ENCODE measurements at places on chromosomes 11 and 22.

DNA sequence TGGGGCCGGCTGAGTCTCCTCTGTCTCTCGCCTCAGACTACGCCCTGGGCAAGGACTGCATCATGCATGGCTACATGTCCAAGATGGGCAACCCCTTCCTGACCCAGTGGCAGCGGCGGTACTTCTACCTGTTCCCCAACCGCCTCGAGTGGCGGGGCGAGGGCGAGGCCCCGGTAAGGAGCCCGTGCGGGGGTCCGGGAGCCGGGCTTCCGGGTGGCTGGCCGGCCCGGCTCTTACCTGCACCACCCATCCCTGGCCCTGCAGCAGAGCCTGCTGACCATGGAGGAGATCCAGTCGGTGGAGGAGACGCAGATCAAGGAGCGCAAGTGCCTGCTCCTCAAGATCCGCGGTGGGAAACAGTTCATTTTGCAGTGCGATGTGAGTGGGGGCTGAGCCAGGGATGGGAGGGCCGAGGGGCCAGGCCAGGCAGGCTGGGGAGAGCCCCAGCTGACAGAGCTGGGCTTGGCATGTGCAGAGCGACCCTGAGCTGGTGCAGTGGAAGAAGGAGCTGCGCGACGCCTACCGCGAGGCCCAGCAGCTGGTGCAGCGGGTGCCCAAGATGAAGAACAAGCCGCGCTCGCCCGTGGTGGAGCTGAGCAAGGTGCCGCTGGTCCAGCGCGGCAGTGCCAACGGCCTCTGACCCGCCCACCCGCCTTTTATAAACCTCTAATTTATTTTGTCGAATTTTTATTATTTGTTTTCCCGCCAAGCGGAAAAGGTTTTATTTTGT, 4.1 kb upstream of the ANKRD13D start:
- DNase-seq, result no peak

- DNase-seq, result no peak
Measured at GRCh38 chr11:10310301-10310841, 5.5 kb downstream of the ADM start.

- no peak for DNase-seq
Measured at GRCh38 chr11:94758666-94759065, 9.5 kb upstream of the AMOTL1 start.

GRCh38 chr22:37588546-37589215, 8.8 kb upstream of the LGALS2 start:
- no peak for DNase-seq

DNA sequence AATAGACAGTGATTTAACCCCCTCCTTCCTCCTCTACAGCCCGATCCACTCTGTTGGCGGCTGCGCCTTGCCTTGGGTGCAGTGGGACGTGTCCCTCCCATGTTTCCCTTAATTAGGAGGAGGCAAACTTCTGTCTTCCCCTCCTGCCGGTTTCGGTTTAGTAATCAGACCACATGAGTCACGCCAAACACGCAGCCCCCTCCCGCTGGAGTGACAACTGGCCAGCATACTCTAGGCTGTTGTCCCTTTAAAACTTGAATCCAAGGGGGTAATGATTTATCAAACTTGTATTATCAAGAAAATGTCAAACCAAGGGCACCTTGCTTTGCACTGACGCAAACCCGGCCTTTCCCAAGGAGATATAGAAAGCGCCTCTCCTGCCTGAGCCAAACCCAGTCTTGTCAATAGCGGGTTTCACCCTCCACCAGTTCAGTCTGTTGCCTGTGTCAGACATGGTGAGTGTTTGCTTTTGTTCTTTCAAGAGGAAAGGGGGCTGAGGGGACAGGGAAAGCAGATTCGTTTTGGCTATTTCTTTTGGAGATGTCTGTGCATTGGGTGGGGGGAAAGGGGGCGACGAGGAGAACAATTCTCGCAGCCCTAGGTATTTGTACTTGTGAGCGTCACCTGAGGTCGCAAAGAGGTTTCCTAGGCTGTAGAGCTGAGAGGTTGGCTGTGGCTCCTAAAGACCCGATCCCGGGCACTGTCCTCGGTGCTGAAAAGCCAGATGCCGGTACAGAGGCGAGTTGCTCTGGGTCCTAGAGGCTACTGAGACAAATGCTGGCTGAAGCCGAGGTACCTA, at the start of gene SLC6A5:
Gene SLC6A5 (plus strand): TSS at position 388 of the 799 bp plus-strand sequence. CDS start 65 bp downstream, at position 453.
- no peak for DNase-seq

GRCh38 chr11:40178470-40178869, 1281.0 kb downstream of the LRRC4C start:
- DNase-seq, result no peak

DNA sequence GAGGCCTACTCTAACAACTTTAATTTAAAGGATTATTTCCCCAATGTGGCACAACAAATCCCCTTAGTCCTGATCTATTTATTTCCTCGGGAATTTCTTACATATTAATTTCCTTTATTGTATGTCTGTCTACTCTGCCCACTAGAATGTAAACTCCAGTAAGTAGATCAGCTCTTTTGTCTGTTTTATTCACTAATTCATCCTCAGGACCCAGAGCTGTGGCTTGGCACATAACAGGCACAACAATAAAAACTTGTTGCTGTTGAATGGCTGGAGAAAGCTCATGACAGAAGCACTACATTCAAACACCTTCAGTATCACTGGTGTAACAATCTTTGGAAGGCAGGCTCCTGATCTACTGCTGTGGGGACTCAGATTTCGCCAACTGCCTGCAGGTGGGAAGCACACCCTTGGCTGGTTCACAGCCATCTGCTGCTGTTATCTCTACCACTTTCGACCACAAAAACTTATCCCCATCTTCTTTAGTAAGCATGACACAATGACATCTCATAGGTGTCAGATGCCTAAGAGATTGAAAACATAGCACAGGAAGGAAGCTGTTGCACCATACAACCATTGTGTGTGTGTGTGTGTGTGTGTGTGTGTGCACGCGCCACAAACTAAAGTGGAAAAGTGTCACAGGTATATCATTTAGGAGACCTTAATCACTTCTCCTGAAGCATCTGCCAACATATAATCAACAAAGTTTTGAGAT, 11.9 kb downstream of the HIRA start:
- no peak for DNase-seq

- no peak for DNase-seq
Measured at GRCh38 chr22:40855071-40855978, 1.1 kb downstream of the ST13 start.

DNA sequence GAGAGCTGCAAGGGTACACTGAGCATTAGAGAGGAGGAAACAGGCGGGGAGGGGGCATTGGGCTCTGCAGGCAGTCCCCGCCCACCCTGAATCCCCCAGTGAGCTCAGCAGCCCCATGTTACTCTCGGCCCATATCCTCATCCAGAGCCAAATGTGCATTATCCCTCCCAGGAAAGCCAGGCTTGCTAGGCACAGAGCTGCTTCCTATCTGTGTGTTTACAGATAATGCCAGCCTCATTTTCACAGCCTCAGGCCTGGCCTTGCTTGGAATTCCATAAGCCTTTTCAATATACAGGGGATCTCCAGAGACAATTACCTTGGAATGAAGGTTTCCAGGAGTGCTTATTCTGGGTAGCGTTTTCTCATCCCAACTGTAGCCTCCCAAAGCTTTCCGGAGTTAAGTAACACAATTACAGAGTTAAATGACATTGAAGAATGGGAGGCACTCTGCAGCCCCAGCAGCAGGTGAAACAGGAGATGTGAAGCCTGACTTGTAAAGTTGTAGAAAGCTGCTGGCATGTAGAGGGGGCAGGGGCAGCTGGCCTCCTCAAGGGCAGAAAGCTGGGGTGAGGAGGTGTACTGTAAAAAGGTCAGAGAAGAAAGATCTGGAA, 91.5 kb upstream of the TBCEL start:
- no peak for DNase-seq

DNA sequence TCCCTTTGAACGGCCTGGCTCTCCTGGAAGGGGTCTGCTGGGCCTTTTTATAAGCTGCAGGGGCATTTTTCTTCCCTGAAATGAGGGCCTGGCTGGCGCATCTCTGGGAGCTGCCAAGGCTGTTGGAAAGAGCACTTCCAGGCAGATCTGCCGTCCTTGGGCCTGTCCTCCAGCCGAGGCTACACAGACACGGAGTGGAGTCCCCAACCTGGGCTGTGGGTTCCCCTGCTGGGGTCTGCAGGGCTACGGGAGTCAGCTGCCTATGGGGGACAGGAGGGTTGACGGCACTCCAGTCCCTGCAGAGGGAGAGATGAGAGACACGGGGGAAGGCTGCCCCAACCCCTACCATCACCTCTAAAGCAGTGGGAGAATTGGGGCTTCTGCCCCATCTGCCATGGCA, 606.6 kb downstream of the TBC1D22A start:
- no peak for DNase-seq

DNA sequence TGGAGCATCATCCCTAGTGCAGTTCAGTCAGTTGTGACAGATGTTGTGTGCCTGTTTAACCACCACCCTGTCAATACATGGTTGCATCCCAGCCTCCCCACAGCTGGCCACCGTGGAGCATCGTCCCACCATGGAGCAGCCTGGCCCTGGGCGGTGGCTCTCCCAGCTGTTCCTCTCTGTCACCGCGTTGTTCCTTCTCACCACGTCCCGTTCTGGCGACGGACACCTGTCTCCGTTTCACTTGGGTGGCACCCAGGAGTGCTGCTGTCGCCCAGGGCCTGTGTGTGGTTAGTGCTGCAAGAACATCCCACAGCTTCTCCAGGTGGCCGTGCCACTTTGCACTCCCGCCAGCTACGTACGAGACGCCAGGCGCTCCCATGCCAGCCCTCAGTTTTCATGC, 26.5 kb downstream of the MUC6 start:
- DNase-seq, result no peak

- DNase-seq, result no peak
Measured at GRCh38 chr11:109018639-109019038, 353.8 kb downstream of the DDX10 start.

DNA sequence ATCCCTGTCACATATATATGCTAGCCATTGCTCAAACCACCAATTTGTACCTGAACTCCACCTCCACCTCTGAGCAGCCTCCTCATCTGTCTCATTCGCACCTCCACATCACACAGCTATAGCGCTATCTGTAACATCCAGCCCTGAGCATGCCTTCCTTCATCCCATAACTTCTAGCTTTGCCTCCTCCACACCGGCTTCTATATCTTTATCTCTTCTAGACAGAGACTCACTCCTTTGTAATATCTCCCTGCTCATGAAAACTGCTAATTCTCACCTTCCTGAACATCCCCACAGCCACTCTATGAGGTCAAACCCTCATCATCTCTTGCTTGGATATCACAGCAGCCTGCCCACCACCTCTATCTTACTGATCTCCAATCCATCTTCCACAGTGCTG, 5.9 kb downstream of the SIAE start:
- no peak for DNase-seq

DNA sequence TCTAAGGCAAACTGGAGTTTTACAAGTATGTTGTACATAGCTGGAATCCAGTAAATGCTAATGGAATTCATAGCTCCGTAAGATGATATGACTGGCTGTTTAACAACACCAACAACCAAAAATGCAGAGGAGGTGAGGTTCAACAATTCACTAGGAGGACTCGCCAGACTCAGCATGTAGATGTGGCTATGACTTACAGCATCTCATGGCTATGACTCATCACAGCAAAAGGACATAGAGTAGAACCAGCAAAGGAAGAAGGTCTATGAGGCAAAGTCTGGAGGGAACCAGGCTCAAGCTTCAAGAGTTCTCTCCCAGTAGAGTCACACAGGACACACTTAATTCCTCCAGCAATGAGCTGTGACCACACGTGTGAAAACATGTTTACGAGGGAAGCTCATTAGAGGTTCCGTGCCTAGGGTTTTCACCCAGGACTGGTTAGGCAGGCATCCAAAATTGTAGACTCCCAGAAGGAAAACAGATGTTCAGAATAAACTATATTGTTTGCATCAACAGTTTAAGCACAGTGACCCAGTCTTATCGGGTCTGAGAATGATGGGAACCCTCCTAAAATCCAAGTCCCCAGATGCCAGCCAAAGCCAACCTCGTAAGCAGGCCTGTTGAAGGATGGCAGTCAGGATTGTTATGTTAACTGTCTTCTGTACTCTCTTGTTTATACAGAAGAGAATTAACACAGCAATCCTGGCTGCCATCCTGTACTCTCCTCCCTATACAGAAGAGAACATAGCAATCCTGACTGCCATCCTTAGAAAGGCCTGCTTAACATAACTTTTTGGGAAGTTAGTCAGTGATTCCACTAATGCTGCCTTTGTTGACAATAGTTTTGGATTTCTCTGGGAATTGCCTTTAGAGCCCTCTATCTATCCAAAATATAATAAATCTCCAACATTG, 116.6 kb downstream of the LARGE1 start:
- no peak for DNase-seq

GRCh38 chr11:107494055-107494454, 36.4 kb upstream of the CWF19L2 start:
- DNase-seq, result no peak

DNA sequence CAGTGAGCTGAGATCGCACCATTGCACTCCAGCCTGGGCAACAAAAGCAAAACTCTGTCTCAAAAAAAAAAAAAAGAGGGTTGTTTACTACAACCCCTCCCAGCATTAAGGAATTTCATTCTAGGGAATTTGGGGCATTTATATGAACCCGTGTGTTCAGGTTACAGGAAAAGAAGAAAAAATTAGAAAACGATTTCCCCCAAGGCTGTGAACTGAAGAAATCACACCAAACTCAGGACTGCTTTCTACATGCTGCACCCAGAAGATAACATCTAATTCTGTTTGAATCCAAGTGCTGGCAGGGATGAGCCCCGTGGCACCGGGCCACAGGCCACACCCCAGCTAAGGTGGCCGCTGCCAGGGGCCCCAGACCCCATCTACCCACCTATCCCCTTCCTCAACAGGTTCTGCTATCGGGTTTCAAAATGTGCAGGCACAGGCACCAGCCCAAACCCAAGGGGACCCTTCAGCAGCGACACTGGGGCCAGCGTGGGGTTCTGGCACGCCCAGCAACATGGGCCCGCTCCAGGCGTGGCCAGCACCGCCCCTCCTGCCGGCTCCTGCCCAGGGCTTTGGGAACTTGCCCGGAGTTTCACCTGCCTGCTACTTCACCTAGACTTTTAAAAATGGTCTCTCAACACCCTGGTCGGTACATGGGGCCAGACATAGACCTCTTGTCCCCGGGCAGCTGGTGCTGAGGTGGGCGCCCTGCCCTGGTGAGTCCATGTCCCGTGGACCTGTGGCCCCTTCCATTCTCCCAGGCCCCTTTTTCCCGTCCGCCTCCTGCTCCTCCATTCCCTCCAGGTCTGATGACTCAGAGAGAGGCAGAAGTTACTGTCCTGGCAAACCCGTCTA, 11.8 kb downstream of the CELSR1 start:
- no peak for DNase-seq

DNA sequence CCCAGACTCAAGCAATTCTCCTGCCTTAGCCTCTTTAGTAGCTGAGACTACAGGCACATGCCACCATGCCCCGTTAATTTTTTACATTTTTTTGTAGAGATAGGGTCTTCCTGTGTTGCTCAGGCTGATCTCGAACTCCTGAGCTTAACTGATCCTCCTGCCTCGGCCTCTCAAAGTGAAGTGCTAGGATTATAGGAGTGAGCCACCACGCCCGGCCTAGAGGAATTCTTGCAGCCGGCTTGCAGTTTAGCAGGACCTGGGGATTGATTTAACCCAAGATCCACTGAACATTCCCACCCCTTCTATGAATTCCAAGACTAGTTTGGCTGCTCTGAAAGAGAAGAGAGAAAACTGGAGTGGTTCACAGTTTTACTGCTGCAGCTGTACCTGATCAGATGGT, 63.3 kb upstream of the TNRC6B start:
- DNase-seq, result no peak
